NCI-H146 (cell line): ENCODE measurements at places on chromosomes 1 and 21.

- DNase-seq, result no peak
Observed at GRCh38 chr1:208467151-208467780, 223.1 kb upstream of the PLXNA2 start.

DNA sequence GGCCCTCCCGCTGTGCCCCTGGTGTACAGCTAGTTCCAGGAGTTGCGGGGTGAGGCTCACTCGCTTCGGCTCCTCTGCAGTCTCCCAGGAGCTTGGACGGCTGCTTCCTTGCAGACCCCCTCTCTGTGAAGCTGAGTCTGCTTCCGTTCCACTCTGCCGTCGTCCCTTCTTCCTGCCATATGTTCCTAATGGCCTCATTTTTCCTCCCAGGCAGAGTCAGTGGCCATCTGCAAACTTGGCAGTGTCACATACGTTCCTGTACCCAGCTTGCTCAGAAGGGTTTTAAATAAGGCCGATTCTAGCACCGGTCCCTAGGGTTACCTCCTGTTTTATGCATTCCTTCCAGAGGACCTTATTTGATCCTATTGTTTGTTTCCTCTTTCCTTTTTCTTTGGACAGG lies 21.3 kb downstream of the ACTL8 start:
- DNase-seq, result no peak

DNA sequence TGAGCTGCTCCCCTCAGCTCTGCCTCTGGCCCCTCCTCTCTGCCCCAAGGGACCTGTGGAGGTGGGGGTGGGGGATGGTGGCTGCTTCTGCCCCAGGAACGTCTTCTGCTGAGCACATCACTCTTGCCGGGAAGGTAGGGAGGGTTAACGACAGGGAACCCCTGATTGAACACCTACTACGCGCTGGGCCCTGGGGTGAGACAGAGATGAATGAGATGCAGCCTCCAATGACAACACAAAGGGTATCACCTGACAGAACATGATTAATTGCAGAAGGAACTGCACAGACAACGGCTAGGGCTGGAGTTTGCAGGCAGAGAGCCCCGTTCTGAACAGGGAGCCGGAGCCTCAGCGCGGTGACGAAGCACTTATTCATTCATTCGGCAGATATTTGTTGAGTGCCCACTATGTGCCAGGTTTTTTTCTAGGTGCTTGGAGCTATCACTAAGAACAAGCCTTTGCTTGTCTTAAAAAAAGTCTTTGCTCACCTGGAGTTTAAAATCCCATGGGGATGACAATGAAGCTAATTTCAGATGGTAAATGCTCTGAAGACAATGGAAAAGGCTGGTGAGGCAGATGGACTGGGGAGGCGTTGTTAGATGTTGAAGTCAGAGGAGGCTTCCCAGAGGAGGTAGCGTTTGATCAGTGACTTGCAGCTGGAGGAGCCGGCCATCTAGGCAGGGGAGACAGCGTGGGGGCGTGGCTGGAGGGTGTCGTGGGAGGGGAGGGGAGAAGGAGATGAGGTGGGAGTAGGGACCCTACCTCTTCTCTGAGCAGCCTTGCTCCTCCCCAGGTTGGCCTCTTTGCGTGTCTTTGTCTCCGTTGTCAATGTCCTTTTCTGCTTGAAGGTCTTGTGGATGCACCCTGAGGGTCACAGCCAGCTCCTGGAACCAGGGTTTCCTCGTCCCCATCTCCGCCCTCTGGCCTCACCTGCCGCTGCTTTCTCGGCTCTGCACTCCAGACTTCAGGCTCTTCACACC lies 103.1 kb upstream of the CSF3R start:
- peak; percentile 20 for DNase-seq

GRCh38 chr1:37814252-37814651 lies 6.2 kb upstream of the YRDC start:
- no peak for DNase-seq

DNA sequence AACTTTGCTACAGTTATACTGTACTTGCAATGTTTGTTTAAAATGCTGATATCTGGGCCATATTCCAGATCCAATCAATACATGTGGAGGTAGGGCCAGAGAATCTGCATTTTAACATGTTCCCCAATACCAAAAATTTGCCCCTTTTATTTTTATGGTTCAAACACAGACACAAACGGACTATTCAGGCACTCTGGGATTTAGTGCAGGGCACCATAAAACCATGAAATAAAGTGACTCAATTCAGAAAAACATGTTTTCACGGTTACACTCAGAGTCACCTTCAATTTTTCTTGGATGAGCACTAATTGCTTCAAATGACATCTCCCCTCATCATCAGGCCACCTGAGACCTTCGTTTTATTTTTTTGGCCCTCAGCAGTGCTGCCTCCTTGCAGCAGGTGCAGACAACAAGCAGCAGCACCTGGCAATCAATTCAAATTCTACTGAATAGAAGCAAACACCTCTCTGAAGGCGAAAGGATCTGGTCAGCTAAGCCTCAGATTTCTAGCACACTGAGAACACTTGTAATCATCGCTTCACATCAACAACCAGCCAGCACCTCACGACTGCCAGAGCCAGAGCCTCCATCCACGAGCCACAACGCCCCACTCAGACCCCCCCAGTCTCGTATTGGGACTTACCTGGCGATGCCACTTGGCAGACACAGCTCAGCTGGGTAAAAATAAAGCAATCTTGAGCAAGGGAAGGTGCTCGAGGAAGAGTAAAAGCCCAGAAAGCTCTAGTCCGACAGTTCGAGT lies 1.1 kb downstream of the ERO1B start:
- DNase-seq, result peak; percentile 87

- DNase-seq, result no peak
Observed at GRCh38 chr1:182255494-182255893, 136.1 kb downstream of the GLUL start.
